Natural killer cell (primary cell): ENCODE measurements at places on chromosomes 1 and 21. TPM values are rescaled to one million over a fixed set of nuclear protein-coding genes. Genes with fewer than 3 reads are reported as not detected.
A peak's percentile ranks its signal among the peaks of the same experiment; 100 is the strongest.

Gene TNFSF18
- 0.18 TPM for total RNA-seq

Gene TNFRSF9
- 4.2 TPM for total RNA-seq

Gene KPRP
- not detected for total RNA-seq

Gene HYI
- 8.6 TPM for total RNA-seq

Gene TNNT2
- total RNA-seq: not detected

Gene SLC22A15
- 6.3 TPM for total RNA-seq

Gene GPX7
- total RNA-seq: 10.2 TPM

Gene C1orf141
- total RNA-seq: not detected

DNA sequence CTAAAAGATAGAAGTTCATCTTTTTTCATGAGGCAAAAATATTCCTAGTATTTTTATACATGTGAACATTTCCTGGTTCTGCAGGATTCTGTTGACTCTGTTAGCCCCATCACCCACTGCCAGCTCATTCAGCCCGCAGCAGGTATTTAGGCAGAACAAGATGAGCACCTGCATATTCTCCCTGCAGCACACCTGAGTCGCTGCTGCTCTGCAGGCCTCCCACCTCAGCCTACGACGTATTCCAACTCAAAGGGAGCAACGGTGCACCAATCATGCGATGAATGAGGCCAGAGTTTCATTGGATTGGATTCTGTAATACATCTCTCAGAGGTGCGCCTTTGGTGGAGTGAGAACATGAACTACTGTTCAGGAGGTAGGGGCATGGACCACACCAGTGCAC, 87.6 kb downstream of the CNIH3 start:
- H3K4me3 ChIP-seq: no peak overlapping the region
- no peaks in the 10 kb centered on the region for H3K36me3 ChIP-seq
- H3K27me3 ChIP-seq: no peaks in the 10 kb centered on the region
- H3K4me1 ChIP-seq: no peaks in the 10 kb centered on the region

- H3K4me3 ChIP-seq: no peak overlapping the region
- no peaks in the 10 kb centered on the region for H3K4me1 ChIP-seq
- H3K36me3 ChIP-seq: no peaks in the 10 kb centered on the region
Measured at GRCh38 chr1:44546403-44547053, 127.8 kb downstream of the TMEM53 start.

GRCh38 chr1:35509558-35509957, 47.6 kb downstream of the KIAA0319L start:
- no peaks in the 10 kb centered on the region for H3K36me3 ChIP-seq
- no peaks in the 10 kb centered on the region for H3K27me3 ChIP-seq
- DNase-seq: no peak
- H3K4me3 ChIP-seq: no peak overlapping the region
- H3K4me1 ChIP-seq: peaks cover 23% of the 10 kb centered on the region

GRCh38 chr1:91582431-91582921, 81.8 kb downstream of the CDC7 start:
- no peak overlapping the region for H3K27ac ChIP-seq
- no peaks in the 10 kb centered on the region for H3K27me3 ChIP-seq
- no peaks in the 10 kb centered on the region for H3K36me3 ChIP-seq

GRCh38 chr1:41344708-41345159, 16.5 kb upstream of the FOXO6 start:
- no peaks in the 10 kb centered on the region for H3K27me3 ChIP-seq
- DNase-seq: no peak
- H3K4me1 ChIP-seq: peaks cover 22% of the 10 kb centered on the region
- H3K27ac ChIP-seq: no peak overlapping the region
- no peak overlapping the region for H3K4me3 ChIP-seq

DNA sequence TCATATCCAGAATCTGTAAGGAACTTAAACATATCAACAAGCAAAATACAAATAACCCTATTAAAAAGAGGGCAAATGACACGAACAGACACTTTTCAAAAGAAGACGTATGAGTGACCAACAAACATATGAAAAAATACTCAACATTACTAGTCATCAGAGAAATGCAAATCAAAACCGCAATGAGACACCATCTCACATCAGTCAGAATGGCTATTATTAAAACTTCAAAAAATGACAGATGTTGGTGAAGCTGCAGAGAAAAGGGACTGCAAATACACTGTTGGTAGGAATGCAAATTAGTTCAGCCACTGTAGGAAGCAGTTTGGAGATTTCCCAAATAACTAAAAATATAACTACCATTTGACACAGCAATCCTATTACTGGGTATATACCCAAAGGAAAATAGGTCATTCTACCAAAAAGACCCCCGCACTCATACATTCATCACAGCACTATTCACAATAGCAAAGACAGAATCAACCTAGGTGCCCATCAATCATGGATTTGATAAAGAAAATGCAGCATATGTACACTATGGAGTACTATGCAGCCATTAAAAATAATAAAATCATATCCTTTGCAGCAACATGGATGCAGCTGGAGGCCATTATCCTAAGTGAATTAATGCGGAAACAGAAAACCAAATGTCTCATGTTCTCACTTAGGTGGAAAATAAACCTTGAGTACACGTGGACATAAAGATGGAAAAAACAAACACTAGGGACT, 230.1 kb upstream of the RAB4A start:
- no peak for DNase-seq
- no peak overlapping the region for H3K4me3 ChIP-seq
- H3K36me3 ChIP-seq: no peaks in the 10 kb centered on the region
- no peaks in the 10 kb centered on the region for H3K27me3 ChIP-seq
- H3K27ac ChIP-seq: no peak overlapping the region

DNA sequence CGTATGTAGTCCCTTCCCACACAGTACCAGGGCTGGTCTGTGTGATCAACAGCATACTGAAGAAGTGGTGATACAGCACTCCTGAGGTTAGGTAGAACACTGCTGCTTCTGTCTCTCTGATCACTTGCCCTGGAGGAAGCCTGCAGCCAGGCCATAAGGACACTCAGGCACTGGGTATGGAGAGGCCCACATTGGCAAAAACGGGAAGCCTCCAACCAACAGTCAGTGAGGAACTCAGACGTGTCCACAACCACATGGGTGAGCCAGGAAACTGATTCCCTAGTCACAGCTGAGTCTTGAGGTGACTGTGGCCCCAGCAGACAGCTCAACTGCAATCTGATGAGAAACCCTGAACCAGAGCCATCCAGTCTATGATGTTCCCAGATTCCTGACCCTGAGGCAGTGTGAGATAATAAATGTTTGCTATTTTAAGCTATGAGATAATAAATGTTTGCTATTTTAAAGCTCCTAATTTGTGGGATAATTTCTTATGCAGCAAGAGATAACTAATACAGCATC, 62.5 kb downstream of the COQ8A start:
- H3K27ac ChIP-seq: no peak overlapping the region
- no peaks in the 10 kb centered on the region for H3K4me1 ChIP-seq

GRCh38 chr1:245550720-245551043, 395.9 kb downstream of the KIF26B start:
- DNase-seq: no peak
- H3K4me1 ChIP-seq: no peaks in the 10 kb centered on the region
- H3K27ac ChIP-seq: no peak overlapping the region
- H3K36me3 ChIP-seq: no peaks in the 10 kb centered on the region

DNA sequence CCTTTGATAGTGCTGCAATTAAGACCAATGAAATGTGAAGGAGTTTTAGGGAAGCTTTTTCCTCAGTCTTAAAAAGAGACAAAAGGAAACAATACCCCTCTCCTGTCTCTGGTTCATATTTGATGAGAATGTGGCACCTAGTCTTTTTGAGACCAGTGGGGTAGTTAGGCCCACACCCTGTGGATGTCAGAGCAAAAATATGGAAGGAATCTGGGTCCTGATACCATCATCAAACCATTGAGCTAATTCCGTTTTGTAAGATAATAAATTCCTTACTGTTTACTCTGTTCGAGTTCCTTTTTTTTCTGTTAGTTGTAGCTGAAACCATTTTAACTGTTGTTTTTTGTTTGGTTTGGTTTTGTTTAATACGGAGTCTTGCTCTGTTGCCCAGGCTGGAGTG, 33.3 kb downstream of the PTPRC start:
- no peaks in the 10 kb centered on the region for H3K27me3 ChIP-seq
- peak overlapping the region; percentile 67 for H3K27ac ChIP-seq
- peaks cover 25% of the 10 kb centered on the region for H3K4me1 ChIP-seq
- no peak for DNase-seq

- no peak for DNase-seq
- H3K36me3 ChIP-seq: peaks cover 29% of the 10 kb centered on the region
- no peaks in the 10 kb centered on the region for H3K4me1 ChIP-seq
- no peaks in the 10 kb centered on the region for H3K27me3 ChIP-seq
Measured at GRCh38 chr1:186413319-186413718, 37.7 kb downstream of the ODR4 start.

DNA sequence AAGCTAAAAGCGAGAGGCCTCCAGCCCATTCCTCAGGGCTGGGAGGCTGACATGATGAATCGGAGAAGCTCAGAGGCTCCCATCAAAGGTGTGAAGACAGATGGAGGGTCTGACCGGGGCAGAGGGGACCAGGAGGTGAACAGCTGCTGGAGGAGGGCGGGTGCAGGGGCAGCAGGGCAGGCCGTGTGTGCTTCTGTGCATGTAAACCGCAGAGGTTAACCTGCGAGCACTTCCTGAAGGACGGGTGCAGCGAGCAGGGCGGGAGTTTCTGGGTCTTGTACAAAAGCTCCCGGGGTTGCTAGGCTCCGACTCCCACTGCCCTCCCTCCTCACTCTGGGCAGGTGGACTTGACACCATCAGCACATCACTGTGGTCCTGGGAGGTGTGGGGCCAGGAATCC, 75.2 kb downstream of the PAX7 start:
- no peak overlapping the region for H3K27ac ChIP-seq
- H3K36me3 ChIP-seq: no peaks in the 10 kb centered on the region
- no peak for DNase-seq
- H3K27me3 ChIP-seq: no peaks in the 10 kb centered on the region
- H3K4me1 ChIP-seq: no peaks in the 10 kb centered on the region

DNA sequence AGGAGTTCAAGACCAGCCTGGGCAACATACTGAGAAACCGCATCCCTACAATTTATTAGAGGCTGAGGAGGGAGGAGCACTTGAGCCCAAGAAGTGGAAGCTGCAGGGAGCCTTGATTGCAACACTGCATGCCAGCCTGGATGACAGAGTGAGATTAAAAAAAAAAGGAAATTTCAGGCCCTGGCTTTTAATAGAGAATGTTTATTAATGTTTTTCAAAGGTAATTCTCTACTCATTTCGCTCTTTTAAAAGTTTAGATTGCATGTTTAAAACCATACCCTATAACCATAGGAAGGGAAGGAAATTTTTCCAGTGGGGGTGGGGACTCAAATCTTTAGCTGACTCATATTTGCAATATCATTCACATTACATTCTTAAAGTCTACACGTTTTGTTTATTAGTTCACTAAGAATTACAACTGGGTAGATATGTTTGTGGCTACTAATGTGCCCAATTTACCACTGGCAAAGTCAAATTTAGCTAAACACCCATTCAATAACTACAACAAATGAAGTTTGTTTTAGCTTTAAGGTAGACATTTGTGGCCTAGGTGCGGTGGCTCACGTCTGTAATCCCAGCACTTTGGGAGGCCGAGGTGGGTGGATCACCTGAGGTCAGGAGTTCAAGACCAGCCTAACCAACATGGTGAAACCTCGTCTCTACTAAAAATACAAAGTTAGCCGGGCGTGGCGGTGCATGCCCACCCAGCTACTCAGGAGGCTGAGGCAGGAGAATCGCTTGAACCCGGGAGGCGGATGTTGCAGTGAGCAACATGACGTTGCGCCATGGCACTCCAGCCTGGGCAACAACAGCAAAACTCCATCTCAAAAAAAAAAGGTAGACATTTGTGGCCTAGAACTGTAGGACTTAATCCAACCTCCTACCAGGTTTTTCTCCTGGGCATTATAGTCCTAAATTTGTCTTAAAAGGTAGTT, 5.0 kb downstream of the KDM5B start:
- no peak for DNase-seq
- no peak overlapping the region for H3K27ac ChIP-seq
- H3K4me3 ChIP-seq: no peak overlapping the region
- H3K4me1 ChIP-seq: peaks cover 6% of the 10 kb centered on the region
- no peaks in the 10 kb centered on the region for H3K27me3 ChIP-seq

- H3K36me3 ChIP-seq: no peaks in the 10 kb centered on the region
- no peak for DNase-seq
- peak overlapping the region; percentile 65 for H3K27ac ChIP-seq
- H3K4me3 ChIP-seq: peak overlapping the region; percentile 75
- H3K4me1 ChIP-seq: peaks cover 25% of the 10 kb centered on the region
Measured at GRCh38 chr1:15616373-15617172, 685 bp upstream of the DDI2 start.

- DNase-seq: no peak
- no peak overlapping the region for H3K4me3 ChIP-seq
- no peaks in the 10 kb centered on the region for H3K4me1 ChIP-seq
- no peak overlapping the region for H3K27ac ChIP-seq
Measured at GRCh38 chr21:31529406-31529805, 130.1 kb upstream of the SOD1 start.

- H3K4me3 ChIP-seq: no peak overlapping the region
- H3K27me3 ChIP-seq: no peaks in the 10 kb centered on the region
- no peak overlapping the region for H3K27ac ChIP-seq
Measured at GRCh38 chr1:206606867-206607266, 5.4 kb downstream of the EIF2D start.

- H3K36me3 ChIP-seq: no peaks in the 10 kb centered on the region
- no peaks in the 10 kb centered on the region for H3K27me3 ChIP-seq
- H3K4me1 ChIP-seq: no peaks in the 10 kb centered on the region
- DNase-seq: no peak
- H3K4me3 ChIP-seq: no peak overlapping the region
Measured at GRCh38 chr21:31530897-31531705, 128.4 kb upstream of the SOD1 start.

- no peak overlapping the region for H3K27ac ChIP-seq
- DNase-seq: no peak
- H3K4me1 ChIP-seq: no peaks in the 10 kb centered on the region
- no peaks in the 10 kb centered on the region for H3K36me3 ChIP-seq
Measured at GRCh38 chr1:168987330-168987729, 119.2 kb upstream of the ATP1B1 start.

DNA sequence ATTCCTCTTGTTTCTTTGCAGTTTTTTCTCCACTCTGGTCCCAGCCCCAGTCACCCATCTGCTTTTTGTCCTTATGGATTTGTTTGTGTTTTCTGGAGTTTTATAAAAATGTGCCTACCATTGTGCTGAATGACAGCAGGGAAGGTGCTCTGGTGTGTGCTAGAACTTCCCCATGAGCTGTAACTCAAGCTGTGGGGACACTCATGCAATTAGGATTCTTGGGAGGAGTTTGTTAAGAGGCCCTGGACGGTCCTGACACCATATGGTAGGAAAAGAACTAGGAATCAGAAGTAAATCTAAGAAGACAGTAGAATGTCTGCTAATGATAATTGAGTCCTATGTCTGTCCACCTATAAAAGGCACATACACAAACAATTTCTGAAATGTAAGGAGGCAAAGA, 27.4 kb downstream of the URB2 start:
- no peak for DNase-seq
- no peaks in the 10 kb centered on the region for H3K4me1 ChIP-seq
- H3K27me3 ChIP-seq: no peaks in the 10 kb centered on the region
- no peak overlapping the region for H3K27ac ChIP-seq
- H3K4me3 ChIP-seq: no peak overlapping the region

GRCh38 chr1:26349188-26349876, 4.6 kb downstream of the CRYBG2 start:
- H3K27ac ChIP-seq: no peak overlapping the region
- no peaks in the 10 kb centered on the region for H3K4me1 ChIP-seq
- H3K27me3 ChIP-seq: no peaks in the 10 kb centered on the region
- no peak overlapping the region for H3K4me3 ChIP-seq
- DNase-seq: no peak
- H3K36me3 ChIP-seq: no peaks in the 10 kb centered on the region
